ENCODE measurements at places on chromosomes 5 and 9.

GRCh38 chr5:407051-407450 is 35.9 kb upstream of the EXOC3 start:
- no peak for DNase-seq

GRCh38 chr9:136095070-136096058 is at the start of gene NACC2:
Gene NACC2, minus strand, starts transcription at chr9:136095289. Its CDS starts 44,768 bp downstream, at chr9:136050521.
- peak; percentile 78 for DNase-seq

- DNase-seq = no peak
These were observed 7.1 kb downstream of the LCN12 start for GRCh38 chr9:136958898-136959850.

- DNase-seq = no peak
These were observed 108.7 kb downstream of the SNCAIP start for GRCh38 chr5:122420537-122421236.

- DNase-seq = no peak
These were observed 2.2 kb downstream of the CACFD1 start for GRCh38 chr9:133461975-133462374.

GRCh38 chr5:139660923-139661814 is 13.0 kb downstream of the CXXC5 start:
- DNase-seq = peak; percentile 91

DNA sequence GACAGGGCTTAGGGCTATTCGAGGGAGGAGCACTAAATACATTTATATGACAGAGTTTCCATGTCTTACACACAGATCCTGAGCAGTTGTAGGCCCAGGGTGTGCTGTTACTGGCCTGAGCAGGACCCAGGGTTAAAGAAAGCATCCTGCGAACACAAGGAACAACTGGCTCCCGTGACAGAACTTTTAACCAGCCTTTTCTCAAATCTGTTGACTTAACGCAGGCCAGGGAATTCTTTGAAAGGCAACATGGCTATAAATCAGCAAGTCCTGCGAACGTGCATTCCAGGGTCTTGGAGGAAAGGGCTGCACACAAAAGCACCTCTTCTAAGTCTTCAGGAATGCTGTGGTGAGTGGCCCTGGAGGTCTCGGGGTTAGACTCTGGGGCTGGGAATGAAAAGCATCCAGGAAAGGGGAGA is 45.2 kb upstream of the ANKRD55 start:
- peak; percentile 42 for DNase-seq

GRCh38 chr5:125049721-125050702 is 303.6 kb upstream of the ZNF608 start:
- no peak for DNase-seq

DNA sequence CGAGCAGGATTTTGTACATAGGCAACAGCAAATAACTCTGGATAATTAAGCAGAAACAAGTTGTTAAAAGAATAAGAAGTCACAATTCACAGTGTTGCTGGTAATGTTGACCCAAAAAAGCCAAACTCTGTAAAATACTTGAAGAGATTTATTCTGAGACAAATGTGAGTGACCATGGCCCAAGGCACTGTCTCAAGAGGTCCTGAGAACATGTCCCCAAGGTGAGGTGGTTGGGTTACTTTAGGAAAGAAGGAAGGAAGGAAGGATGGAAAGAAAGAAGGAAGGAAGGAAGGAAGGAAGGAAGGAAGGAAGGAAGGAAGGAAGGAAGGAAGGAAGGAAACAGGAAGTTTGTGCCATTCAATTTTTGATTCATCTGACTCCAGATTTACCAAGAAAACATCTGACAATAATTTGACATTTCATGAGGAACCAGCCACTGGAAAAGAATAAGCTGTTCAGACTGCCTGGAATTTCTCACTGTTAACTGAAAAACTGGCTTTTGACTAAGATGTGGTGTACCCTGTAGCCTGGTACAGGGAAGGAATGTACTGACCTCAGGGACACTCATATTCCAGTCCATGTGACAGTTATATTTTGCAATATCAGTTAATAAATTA is 295.9 kb upstream of the TNC start:
- DNase-seq = no peak

DNA sequence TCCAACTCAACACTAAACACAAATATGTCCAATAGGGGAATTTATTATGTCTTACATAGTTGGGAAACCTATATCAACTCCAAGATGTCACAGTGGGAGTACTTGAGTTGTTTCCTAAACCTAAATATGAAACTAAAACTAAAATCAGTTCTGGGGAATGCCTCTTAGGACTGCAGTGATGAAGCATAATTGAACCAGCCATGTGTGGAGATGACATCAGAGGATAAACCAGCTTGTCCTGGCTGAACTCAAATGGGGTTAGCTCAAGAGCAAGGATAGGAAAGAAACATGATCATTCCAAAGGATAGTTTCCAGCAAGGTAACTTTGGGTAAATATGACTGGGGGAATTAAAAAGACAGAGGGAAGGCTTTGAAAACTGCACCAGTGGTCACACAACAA is 88.9 kb upstream of the PLPPR1 start:
- no peak for DNase-seq

GRCh38 chr9:107176436-107177151 is 106.5 kb upstream of the RAD23B start:
- peak; percentile 66 for DNase-seq

GRCh38 chr9:136399176-136400037 is 563 bp downstream of the SNAPC4 start:
- peak; percentile 14 for DNase-seq

Measured in cardiac muscle cell (in vitro differentiated cells and primary cell).